ENCODE measurements at places on chromosomes 6 and 20.

DNA sequence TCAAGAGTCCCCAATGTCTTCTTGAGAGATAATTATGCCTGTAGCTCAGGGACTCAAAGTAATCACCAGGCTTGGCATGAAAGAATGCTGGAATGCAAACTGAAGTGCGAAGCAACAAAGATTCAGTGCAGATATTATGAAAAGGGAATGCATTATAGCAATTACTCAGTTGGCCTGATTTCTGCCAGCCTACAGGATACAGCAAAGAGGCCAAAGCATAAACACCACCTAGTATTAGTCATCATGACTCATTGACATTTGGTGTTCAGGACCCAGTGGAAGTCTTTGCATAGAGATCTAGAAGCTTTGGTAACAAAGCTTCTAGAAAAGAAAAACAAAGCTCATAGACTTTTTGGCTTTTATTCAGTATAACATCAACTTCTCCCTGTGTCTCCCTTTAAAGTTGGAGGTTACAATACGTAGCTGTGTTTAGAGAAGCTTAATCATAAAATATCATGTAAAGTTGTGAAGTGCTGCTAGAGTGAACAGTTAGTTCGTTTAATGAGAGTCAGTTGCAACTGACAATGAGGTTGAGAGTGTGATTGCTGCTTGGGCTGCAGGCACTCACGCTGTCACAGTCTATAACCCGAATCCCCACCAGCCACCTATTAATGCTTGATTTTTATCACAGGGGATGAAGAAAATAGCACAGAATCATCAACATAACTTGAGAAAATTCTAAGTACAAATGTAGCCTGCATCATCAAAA, 932.7 kb downstream of the TFAP2A start:
- DNase-seq, result no peak

DNA sequence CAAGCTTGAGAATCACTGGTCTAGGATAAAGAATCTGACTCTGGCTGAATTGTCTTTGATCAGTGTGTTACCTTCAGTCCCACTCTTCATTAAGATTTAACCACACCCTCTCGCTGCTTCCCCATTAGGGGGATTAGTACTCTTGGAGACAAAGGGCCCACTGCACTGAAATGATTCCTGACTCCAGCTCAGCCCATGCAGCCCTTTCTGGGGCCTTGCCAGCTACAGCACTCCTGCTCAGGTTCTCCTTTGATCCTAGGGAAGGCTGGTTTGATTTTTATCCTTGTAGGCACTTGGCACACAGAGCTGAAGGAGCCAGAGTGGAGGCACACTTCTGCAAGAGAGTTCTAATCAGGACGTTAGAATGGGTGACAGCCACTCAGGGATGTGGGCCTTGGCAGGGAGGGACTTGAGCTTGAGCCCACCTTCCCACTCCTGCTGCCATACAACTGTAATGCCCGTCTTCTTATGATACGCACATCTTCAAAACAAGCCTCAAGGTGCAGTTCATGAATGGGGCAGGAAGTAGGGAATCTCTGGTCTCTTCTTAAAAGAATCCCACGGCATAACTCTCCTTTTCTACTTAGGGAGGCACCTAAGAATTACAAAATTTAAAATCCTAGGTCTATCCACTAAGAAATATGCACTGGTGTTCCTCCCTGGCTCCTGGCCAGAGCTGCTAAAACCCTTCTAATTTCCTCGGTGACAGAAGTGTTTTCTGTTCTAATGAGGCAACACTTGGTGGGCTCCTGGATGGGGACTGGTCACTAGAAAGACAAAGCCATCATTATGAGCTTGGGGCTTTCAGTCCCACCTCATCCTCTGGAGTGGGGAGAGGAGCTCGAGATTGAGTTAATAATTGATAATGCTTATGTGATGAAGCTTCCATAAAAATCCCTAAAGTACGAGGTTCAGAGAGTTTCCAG, 1.5 kb upstream of the SLA2 start:
- no peak for DNase-seq

DNA sequence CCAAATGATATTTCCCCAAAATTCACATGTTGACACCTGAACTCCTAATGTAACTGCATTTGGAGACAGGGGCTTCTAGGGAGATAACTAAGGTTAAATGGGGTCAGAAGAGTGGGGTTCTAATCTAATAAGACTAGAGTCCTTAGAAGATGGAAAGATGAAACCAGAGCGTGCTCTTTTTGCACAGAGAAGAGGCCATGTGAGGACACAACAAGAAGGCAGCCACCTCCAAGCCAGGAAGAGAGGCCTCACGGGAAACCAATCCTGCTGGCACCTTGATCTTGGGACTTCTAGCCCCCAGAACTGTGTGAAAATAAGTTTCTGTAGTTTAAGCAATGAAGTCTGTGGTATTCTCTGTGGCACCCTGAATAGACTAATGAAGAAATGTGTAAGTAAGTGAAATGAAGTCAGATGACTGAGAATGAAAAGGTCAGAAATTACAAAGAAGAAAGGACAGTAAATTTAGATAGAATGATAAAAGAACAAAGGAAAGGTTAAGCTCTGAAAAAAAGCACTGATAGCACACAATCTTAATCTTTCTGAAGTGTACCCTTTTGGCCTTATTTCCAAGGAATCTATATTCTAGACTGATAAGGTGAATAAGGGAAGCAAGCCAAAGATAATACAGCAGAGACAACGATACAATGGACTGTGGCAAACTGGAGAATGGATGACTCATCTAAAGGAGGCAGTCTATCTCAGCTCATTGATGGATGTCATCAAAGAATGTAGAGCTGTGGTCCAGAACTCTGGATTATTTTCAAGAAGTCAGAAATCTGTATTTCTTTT, 110.4 kb downstream of the MYB start:
- no peak for DNase-seq

DNA sequence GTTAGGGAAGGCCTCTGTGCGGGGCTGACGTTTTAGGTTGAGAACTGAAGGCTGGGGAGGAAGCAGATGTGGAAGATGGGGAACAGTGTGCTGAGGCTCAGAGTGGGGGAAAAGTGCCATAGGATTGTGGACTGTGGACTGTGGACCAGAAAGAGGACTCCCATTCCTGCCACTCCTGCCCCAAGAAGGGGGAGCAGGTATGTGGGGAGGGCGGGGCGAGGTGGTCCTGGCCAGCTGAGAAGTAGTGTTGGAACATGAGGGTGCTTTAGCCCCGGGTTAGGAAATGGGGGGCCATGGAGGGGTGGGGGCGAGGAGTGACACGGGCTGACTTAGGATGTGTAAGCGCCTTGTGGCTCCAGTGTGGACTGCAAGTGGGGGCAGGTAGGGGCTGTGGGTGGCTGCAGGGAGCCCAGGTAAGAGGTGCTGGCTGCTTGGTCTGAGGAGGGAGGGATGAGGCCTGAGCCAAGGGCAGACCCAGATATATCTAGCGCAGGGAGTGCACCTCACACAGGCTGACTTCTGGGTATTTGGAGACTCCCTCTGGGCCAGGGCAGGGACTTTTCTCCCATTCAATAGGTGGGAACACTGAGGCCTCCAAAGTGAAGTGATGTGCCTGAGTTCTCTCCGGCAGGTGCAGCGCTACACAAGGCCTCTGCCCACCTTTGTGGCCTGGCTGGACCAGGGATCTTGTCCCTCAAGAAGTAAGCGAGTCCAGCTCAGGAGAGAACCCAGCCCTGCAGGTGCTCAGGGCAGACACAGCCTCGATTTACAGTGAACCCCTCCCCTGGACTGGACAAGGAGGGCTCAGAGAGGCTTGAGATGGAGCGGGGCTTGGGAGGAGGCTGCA, 76.6 kb upstream of the TOX2 start:
- no peak for DNase-seq

- no peak for DNase-seq
Observed at GRCh38 chr20:58708246-58708931, 15.8 kb downstream of the NPEPL1 start.

DNA sequence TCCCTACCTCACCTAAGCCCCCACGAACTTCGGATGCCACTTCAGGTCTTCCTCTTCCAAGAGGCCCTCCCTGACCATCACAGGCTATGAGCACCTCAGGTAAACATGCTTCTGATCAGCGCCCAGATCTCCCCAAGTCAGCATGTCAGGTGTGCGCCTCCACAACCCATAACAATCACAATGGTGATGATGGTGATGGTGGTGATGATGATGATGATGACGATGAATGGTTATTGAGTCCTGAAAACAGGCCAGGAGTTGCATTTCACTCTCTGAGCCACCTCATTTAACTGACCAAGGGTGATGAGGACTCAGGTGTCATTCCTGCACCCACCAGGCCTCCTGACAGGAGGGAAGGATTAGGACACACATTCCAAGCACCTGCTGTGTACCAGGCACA, 426.6 kb upstream of the SULF2 start:
- no peak for DNase-seq
